ENCODE measurements at places on chromosomes 3 and 15.

GRCh38 chr15:98651036-98651481 is 2.7 kb downstream of the IGF1R start:
- no peak for DNase-seq

GRCh38 chr3:24514119-24514518 is 19.5 kb upstream of the THRB start:
- DNase-seq, result no peak

DNA sequence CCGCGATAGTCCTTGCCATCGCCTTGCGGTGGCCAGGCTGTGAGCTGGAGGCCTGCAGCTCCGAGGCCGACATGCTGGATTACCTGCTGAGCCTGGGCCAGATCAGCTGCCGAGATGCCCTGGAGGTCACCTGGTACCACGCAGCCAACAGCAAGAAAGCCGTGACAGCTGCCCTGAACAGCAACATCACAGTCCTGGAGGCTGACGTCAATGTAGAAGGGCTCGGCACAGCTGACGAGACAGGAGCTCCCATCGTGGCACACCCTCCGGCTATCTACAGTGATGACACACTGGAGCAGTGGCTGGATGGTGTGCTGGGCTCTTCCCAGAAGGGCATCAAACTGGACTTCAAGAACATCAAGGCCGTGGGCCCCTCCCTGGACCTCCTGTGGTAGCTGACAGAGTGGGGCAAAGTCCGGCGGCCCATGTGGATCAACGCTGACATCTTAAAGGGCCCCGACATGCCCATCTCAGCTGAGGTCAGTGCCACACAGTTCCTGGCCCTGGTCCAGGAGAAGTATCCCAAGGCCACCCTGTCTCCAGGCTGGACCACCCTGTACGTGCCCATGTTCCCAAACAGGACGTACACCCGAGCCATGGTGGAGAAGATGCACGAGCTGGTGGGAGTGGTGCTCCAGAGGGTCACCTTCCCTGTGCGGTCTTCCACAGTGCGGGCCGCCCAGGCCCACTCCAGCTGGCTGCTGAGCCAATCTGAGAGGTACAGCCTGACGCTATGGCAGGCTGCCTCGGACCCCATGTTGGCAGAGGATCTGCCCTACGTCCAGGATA is 70.2 kb downstream of the FAM43A start:
- DNase-seq, result no peak

- DNase-seq, result no peak
Measured at GRCh38 chr15:88908697-88909621, 4.2 kb downstream of the MFGE8 start.

- DNase-seq, result no peak
Measured at GRCh38 chr15:42939841-42940240, 19.3 kb upstream of the TTBK2 start.

DNA sequence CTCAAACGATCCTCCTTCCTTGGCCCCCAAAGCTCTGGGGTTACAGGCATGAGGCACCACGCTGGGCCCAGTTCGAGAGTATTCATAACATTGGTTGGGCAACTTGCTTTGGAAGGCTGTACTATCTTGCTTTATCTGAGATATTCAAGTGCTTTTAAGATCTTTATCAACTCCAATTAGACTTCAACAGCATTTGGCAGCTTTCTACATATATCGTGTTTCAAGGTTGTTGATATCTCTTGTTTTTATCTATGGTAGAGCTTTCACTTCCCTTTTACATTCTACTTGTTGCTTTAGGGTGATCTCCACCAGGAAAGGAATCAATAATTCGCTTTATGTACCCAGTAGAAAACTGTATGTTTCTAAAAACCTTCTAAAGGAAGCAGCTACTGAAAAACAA is 395.3 kb downstream of the IL5RA start:
- DNase-seq, result no peak

Data from HCT116 (cell line).